ENCODE measurements at places on chromosomes 3 and 15. TPM values are rescaled to one million over a fixed set of nuclear protein-coding genes. Genes with fewer than 3 reads are reported as not detected.

NTRK3 gene
- total RNA-seq = 1.2 TPM

TFRC gene
- total RNA-seq = 395 TPM

HRH1 gene
- 0.14 TPM for total RNA-seq

GOLGA6L7 gene
- not detected for total RNA-seq

- DNase-seq = no peak
- no peak overlapping the region for H3K4me3 ChIP-seq
- no peaks in the 10 kb centered on the region for H3K27me3 ChIP-seq
- no peaks in the 10 kb centered on the region for H3K36me3 ChIP-seq
- H3K27ac ChIP-seq = no peak overlapping the region
- H3K4me1 ChIP-seq = no peaks in the 10 kb centered on the region
These were observed 284.4 kb downstream of the RBMS3 start for GRCh38 chr3:29565236-29565635.

- no peak overlapping the region for H3K27ac ChIP-seq
- no peaks in the 10 kb centered on the region for H3K36me3 ChIP-seq
- H3K27me3 ChIP-seq = no peaks in the 10 kb centered on the region
- no peak for DNase-seq
- H3K4me1 ChIP-seq = no peaks in the 10 kb centered on the region
- no peak overlapping the region for H3K4me3 ChIP-seq
These were observed 125.5 kb upstream of the ADAMTS9 start for GRCh38 chr3:64813326-64813725.

DNA sequence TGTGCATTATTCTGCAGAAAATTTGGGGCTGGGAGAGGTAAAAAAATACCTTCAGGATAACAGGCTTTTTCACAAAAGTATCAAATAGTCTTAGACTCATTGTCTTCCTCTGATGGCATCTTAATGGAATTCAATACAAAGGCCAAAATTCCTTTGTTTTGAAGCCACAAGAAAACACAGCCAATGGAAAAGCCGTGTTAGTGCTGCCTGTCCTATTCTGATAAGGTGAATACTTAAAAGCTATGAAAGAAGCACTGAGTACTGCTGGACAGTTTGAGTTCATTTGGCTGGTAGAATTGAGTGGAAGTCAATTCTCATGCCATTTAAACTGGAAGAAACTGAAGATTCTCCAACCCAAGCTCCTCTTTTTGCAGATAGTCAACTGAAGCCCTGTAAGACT lies 395.3 kb upstream of the TPRG1 start:
- H3K27ac ChIP-seq = no peak overlapping the region
- no peak overlapping the region for H3K4me3 ChIP-seq
- H3K4me1 ChIP-seq = peaks cover 10% of the 10 kb centered on the region
- H3K27me3 ChIP-seq = no peaks in the 10 kb centered on the region
- DNase-seq = no peak

- no peak for DNase-seq
- no peaks in the 10 kb centered on the region for H3K36me3 ChIP-seq
- H3K4me1 ChIP-seq = no peaks in the 10 kb centered on the region
- H3K27ac ChIP-seq = no peak overlapping the region
These were observed 19.6 kb downstream of the FLNB start for GRCh38 chr3:58027704-58028317.

DNA sequence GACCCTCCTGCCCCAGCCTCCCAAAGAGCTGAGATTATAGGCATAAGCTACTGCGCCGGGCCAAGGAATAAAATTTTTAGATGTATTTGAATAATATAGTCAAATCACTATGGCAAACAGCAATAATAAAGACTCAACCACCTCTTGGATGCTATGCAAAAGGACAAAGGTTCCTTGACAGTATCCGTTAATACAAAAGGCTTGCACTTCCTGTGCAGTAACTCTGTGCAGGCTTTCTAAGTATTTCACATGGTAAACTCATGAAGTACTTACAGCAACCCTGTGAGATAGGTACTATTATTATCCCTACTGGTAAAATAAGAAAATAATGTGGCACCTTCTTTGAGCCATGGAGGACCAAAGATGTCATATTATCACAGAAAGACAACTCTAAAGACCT lies 86.8 kb downstream of the SHQ1 start:
- no peak overlapping the region for H3K27ac ChIP-seq
- H3K27me3 ChIP-seq = no peaks in the 10 kb centered on the region
- H3K4me1 ChIP-seq = peaks cover 11% of the 10 kb centered on the region
- no peak for DNase-seq
